ENCODE measurements at places on chromosomes 12 and 14. TPM values are rescaled to one million over a fixed set of nuclear protein-coding genes. Genes with fewer than 3 reads are reported as not detected.
A peak's percentile ranks its signal among the peaks of the same experiment; 100 is the strongest.

- peak overlapping the region; percentile 23 for H3K27ac ChIP-seq
- no peaks in the 10 kb centered on the region for H3K27me3 ChIP-seq
- no peak overlapping the region for H3K4me3 ChIP-seq
These were observed 52.8 kb downstream of the HMGA2 start for GRCh38 chr12:65876898-65877721.

DNA sequence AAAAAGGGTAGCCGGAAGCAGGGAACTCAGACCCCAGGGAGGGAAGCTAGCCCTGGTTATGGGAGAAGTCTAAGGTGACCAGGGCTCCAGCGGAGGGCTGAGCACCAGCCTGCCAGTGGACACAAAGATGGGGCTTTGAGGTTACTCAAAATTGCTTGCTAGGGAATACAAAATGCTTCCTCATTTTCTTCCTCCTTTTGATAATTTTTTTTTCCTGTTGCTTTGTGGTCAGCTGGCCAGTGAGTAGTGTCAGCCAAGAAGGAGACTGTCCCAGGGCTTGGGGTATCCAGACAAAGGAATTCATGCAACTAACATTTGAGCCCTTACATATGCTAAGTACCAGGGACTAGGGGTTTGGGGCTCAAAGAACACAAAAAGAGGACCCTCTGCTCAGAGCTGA lies 206.2 kb downstream of the PPM1H start:
- no peak for DNase-seq
- H3K27me3 ChIP-seq = no peaks in the 10 kb centered on the region
- no peak overlapping the region for H3K4me3 ChIP-seq
- peaks cover 26% of the 10 kb centered on the region for H3K4me1 ChIP-seq

DNA sequence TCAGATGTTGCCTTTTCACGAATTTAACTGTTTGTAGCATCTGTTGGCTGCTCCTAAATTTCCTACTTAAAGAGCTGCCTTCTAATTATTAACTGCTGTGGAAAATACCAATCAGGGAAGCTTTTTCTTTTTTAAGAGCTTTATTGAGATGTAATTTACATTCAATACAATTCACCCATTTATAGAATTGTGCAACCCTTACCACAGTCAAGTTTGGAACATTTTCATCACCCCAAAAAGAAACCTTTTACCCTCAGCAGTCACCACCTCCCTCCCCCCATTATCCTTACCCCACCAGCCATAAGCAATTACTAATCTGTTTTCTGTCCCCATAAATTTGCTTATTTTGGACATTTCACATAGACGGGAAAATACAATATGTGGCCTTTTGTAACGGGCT lies 1.4 kb downstream of the PCNX4 start:
- peaks cover 5% of the 10 kb centered on the region for H3K36me3 ChIP-seq
- peaks cover 12% of the 10 kb centered on the region for H3K4me1 ChIP-seq
- no peak for DNase-seq
- no peaks in the 10 kb centered on the region for H3K27me3 ChIP-seq
- peak overlapping the region; percentile 95 for H3K4me3 ChIP-seq
- H3K27ac ChIP-seq = peak overlapping the region; percentile 99

DNA sequence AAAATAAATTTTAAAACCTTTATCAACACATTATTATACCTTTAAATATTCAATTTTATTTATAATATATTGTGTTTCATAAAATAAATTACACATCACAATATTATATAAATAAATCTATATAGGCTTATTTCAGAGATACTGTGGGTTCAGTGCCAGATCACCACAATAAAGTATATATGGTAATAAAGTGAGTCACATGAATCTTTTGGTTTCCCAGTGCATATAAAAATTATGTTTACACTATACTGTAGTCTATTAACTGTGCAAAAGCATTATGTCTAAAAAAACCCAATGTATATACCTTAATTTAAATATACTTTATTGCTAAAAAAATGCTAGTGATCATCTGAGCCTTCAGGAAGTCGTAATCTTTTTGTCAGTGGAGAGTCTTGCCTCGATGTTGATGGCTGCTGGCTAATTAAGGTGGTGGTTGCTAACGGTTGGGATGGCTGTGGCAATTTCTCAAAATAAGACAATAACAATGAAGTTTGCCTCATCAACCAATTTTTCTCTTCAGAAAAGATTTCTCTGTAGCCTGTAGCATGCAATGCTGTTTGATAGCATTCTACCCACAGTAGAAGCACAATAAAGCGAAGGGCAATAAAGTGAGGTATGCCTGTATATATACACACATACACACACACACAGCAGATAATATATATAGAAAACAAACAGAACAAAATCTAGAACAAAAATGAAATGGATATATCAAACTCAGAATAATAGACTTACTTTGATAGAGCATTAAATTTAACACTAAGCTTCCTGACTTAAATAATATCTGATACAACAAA lies 32.4 kb downstream of the CCDC59 start:
- no peak overlapping the region for H3K4me3 ChIP-seq
- no peak for DNase-seq
- H3K36me3 ChIP-seq = no peaks in the 10 kb centered on the region
- no peaks in the 10 kb centered on the region for H3K27me3 ChIP-seq

DNA sequence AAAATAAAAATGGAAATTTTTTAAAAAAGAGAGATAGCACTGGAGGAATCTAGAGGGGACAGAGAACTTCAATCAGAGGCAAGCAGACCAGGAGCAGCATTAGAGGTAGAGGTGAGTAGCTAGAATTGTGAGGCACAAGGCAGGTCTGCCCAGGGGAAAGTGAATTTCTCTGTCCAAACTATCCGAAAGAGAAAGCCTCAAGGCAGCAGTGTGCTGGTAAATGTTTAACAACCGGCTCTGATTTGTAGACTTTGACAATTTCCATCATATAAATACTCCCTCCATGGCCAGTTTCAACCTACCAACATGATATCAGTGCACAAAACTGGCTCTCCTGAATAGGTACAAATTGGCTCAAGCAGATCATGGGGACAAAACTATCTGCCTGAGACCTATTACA lies 160.6 kb upstream of the EGLN3 start:
- no peak overlapping the region for H3K27ac ChIP-seq
- H3K4me1 ChIP-seq = peaks cover 3% of the 10 kb centered on the region
- H3K36me3 ChIP-seq = no peaks in the 10 kb centered on the region
- no peak for DNase-seq

DNA sequence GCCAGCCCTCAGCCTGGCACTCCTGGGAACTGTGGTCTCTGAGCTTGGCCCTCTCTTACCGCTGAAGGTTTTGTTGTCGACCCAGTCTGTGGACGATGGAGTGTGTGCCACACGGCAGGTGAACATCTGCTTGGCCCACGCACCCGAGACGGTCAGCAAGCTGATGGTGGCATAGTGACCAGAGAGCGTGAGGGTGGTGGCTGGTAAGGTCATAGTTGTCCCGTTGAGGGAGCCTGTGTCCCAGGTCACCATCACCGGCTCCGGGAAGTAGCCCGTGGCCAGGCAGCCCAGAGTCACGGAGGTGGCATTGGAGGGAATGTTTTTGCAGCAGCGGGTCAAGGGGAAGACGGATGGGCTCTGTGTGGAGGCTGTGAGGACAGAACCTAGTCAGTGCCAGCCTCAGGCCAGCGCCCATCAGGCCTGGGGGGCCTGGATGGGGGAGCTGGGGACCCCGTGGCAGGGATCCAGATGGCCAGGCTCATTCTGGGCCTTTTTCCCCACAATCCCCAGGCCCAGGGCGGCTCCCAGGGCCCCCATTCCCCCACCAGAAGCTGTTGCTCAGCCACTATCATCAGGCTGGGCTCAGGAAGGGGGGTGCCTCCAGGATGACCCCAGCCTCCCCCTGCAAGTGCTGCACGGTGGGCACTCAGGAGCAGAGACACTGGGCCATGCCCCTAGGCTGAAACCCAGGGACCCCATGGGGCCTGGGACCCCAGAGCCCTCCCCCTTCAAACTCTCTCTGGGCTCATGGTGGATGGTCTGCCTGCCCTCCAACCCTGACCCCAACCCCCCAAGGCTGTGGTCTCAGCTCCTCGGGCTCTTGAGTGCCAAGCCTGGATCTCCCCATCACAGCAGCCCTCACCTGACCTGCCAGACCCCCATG lies 75.2 kb downstream of the TMEM121 start:
- H3K27ac ChIP-seq = no peak overlapping the region
- no peak overlapping the region for H3K4me3 ChIP-seq
- H3K27me3 ChIP-seq = no peaks in the 10 kb centered on the region
- H3K36me3 ChIP-seq = no peaks in the 10 kb centered on the region
- DNase-seq = no peak
- no peaks in the 10 kb centered on the region for H3K4me1 ChIP-seq

DNA sequence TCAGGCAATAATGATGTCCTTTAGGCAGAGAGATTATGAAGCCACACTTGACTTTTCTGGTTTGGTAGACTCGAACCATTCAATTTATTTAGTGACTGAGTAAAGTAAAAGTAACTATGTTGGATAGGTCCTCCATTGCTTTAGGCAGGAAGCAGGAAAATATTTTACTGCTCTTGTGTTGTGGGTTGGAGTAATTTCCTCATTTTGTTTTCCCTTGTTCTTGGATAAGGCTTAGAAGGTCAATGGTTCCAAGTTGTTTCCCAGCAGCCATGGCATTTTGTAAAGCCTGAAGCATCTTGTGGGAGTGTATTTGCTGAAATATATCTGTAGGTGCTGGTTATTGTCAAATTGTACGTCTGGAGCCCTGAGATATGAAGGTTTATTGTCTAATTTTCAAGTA lies 161.2 kb upstream of the SLC38A2 start:
- no peak overlapping the region for H3K4me3 ChIP-seq
- peak overlapping the region; percentile 63 for H3K27ac ChIP-seq
- no peaks in the 10 kb centered on the region for H3K36me3 ChIP-seq
- DNase-seq = peak; percentile 41
- no peaks in the 10 kb centered on the region for H3K27me3 ChIP-seq
- peaks cover 13% of the 10 kb centered on the region for H3K4me1 ChIP-seq

DNA sequence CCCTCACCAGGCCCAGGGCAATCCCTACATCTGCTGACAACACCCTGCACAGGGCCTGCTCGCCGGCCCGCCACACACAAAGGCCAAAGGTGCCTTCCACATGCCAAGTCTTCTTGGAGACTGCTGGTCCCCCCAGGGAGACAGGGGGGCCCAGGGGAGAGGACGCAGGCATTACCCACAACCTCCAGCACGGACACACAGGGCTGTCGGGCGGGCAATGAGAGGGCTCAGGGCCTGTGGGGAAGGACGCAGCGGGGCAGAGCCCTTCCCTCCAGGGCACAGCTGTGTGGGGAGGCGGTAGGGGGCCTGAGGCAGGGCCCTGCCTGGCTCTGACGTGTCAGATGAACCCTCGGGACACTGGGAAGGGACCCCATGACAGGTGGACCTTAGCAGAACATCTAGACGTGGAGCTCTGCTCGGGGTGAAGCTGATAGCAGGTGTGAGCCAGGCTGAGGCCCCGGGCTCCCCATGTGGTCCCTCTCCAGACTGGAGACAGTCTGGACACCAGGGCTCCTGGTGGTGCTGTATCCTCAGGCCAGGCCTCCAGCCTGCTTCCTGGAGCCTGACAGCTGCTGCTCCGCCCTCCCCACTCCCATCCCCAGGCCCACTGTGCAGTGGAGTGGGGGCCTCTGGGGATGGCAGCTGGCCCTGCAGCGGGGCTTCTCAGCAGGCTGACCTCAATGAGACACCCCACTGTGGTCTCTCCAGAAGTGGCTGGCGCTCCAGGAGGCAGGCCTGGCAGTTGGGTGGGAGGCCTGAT lies 31.6 kb upstream of the NUDT14 start:
- no peaks in the 10 kb centered on the region for H3K27me3 ChIP-seq
- peak overlapping the region; percentile 71 for H3K27ac ChIP-seq
- peak; percentile 79 for DNase-seq
- no peak overlapping the region for H3K4me3 ChIP-seq
- peaks cover 47% of the 10 kb centered on the region for H3K36me3 ChIP-seq
- peaks cover 45% of the 10 kb centered on the region for H3K4me1 ChIP-seq

- peak; percentile 45 for DNase-seq
- peaks cover 32% of the 10 kb centered on the region for H3K4me1 ChIP-seq
- H3K4me3 ChIP-seq = no peak overlapping the region
These were observed 220.3 kb downstream of the MON2 start for GRCh38 chr12:62686938-62687337.

DNA sequence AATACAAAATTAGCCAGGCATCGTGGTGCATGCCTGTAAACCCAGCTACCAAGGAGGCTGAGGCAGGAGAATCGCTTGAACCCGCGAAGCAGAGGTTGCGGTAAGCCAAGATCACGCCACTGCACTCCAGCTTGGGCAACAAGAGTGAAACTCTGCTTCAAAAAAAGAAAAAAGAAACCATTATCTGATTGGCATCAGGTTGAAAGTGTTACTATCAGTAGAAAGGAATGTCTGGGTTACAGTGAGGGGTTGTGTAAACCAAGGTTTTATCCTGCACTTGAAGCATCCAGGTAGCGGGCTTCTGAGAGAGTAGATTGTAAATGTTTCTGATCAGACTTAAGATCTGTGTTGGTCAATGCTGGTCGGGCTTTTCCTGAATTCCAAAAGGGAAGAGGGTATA lies 14.1 kb upstream of the OXA1L start:
- H3K4me3 ChIP-seq = no peak overlapping the region
- H3K27ac ChIP-seq = no peak overlapping the region
- no peaks in the 10 kb centered on the region for H3K27me3 ChIP-seq
- H3K36me3 ChIP-seq = no peaks in the 10 kb centered on the region
- no peak for DNase-seq

DNA sequence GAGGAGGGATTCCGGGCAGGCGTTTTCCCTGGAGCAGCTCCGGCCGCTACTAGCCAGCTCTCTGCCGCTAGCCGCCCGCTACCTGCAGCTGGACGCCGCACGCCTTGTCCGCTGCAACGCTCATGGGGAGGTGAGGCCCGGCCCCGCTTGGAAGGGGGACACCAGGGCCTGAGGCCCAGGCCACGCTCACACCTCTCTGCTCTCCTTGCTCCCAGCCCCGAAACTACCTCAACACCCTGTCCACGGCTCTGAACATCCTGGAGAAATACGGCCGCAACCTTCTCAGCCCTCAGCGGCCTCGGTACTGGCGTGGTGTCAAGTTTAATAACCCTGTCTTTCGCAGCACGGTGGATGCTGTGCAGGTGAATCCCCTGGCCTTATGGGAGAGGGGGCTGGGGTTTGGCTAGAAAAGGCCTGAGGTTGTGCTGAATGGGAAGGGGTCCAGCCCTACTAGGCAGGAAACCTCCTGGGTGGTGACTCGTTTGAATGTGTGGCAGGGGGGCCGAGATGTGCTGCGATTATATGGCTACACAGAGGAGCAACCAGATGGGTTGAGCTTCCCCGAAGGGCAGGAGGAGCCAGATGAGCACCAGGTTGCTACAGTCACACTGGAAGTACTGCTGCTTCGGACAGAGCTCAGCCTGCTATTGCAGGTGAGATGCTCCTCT lies 597 bp downstream of the RNF31 start:
- no peaks in the 10 kb centered on the region for H3K27me3 ChIP-seq
- H3K4me1 ChIP-seq = peaks cover 25% of the 10 kb centered on the region
- DNase-seq = no peak
- H3K27ac ChIP-seq = peak overlapping the region; percentile 57
- H3K4me3 ChIP-seq = peak overlapping the region; percentile 63

The TMEM119 gene
- total RNA-seq = 50.8 TPM

The RHOJ gene
- 7.1 TPM for total RNA-seq

The FGD4 gene
- total RNA-seq = 35.4 TPM

The CLEC1B gene
- 0.13 TPM for total RNA-seq

The PSMA3 gene
- total RNA-seq = 56.3 TPM

The TCL1B gene
- not detected for total RNA-seq

The KRT6C gene
- not detected for total RNA-seq

The TEX52 gene
- total RNA-seq = not detected

The GPRC5D gene
- total RNA-seq = not detected

All from muscle of leg (tissue), 16 donors.